ENCODE measurements at places on chromosomes 7 and 10.

- DNase-seq, result no peak
Observed at GRCh38 chr7:30263090-30263710, 21.2 kb upstream of the ZNRF2 start.

GRCh38 chr10:6044751-6045313, 17.3 kb downstream of the IL2RA start:
- DNase-seq, result no peak

GRCh38 chr7:123305840-123306375, 106.1 kb upstream of the SLC13A1 start:
- DNase-seq, result no peak

GRCh38 chr10:126964190-126964589, 59.0 kb downstream of the DOCK1 start:
- no peak for DNase-seq

DNA sequence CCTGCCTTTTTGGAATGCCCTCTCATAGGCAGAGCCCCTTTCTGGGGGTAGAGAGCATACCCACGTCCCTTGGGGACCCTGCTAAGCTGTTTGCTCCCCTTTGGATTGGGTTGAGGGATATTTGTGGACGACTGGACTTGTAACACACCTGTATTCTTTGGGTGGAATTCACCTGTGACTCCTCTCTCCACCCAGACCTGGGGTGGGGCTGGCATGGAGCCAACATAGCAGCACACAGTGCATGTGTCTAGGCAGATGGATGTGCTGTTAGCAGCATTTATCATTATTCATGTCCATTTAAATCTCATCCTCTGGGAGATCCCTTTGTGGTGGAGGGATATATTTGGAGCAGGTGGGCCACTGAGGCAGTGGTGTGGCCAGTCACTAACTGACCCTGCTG, 51.0 kb downstream of the CDH23 start:
- DNase-seq, result no peak

- no peak for DNase-seq
Observed at GRCh38 chr10:116073001-116073400, 200.0 kb downstream of the GFRA1 start.

GRCh38 chr10:3532644-3533043, 252.4 kb downstream of the KLF6 start:
- DNase-seq, result no peak

GRCh38 chr7:70341446-70341845, 743.2 kb downstream of the AUTS2 start:
- no peak for DNase-seq

DNA sequence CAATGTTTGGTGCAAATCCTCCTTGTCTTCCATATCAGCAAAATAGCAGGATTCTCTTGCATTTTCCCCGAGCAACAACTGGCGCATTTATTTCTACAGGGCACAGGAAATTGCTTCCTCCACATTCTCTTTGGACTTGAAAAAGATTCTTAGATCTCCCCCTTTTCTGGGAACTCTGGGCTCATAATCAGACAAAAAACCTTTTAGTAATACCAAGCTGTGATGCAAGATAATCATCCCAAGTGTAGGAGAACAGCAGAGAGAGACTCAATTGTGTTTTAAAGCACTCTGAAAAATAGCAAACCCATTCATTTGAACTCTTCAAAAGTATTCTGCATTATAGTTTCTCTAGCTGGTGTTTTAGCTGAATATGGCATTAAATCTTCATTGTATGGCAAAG, 419.6 kb upstream of the NPVF start:
- no peak for DNase-seq

DNA sequence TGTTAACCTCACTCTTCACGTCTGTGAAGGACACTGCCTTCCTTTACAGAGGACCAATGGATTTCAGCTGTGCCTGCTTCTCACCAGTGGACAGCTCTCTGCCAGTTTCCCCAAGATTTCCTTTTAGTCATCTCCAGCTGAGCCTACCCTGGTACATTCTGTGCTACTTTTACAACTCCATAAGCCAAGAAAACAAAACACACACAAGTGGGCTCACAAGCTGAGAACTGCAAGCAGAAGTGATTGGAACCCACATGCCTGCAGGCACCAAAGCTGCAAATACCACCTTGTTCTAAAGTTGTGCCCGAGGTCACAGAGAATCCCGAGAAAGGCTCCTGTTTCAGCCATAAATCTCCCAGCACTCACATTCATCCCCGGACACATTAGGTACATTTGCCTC, 636.8 kb downstream of the PHTF2 start:
- no peak for DNase-seq

- DNase-seq, result no peak
Observed at GRCh38 chr10:16429539-16429938, 7.3 kb upstream of the PTER start.

GRCh38 chr10:4485636-4486035, 340.4 kb upstream of the AKR1E2 start:
- no peak for DNase-seq

DNA sequence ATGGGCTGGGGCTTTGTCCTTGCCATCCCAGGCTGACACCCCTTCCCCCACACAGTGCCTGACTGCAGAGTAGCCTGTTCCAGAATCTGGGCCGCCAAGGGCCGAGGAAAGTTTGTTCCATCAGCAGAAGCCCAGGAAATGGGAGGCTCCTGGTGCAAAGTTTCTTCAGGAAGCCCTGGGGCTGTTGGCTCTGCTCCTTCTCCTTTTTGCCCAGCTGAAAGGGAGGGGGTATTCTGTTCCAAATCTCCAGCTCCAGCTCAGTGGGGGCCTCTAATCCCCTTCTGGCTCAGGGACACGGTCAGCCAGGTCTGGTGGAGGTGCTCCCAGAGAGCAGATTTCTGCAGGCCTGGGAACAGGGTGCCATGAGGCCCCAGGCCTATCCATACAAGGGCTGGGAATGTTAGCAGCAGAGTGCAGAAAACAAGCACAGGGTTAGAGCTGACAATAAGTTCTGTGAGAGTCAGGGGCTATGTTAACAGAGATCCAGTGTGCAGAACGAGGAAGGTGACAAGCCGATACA, 399.5 kb downstream of the RPS24 start:
- DNase-seq, result no peak

- DNase-seq, result no peak
Observed at GRCh38 chr10:61170594-61170993, 226.6 kb upstream of the RHOBTB1 start.

DNA sequence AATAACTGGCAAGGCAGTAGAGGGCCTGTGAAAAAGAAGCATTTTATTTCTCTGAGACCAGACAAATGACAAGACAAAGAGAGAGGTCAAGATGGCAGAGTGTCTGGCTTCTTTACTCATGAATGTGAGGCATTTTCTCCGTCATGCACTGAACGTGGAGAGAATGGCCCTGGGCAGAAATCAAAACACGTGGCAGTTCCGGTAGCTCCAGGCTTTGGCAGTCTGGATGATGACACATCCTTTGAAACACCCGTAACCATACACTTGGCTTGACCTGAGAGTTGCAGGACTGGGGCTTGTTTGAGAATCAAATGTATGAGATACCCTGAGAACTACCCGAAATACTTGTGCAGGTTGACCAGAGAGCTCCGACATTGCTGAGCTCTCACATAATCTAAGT, 537.6 kb downstream of the ACTR3B start:
- no peak for DNase-seq

GRCh38 chr10:71005337-71006305, 117.3 kb upstream of the PCBD1 start:
- no peak for DNase-seq

DNA sequence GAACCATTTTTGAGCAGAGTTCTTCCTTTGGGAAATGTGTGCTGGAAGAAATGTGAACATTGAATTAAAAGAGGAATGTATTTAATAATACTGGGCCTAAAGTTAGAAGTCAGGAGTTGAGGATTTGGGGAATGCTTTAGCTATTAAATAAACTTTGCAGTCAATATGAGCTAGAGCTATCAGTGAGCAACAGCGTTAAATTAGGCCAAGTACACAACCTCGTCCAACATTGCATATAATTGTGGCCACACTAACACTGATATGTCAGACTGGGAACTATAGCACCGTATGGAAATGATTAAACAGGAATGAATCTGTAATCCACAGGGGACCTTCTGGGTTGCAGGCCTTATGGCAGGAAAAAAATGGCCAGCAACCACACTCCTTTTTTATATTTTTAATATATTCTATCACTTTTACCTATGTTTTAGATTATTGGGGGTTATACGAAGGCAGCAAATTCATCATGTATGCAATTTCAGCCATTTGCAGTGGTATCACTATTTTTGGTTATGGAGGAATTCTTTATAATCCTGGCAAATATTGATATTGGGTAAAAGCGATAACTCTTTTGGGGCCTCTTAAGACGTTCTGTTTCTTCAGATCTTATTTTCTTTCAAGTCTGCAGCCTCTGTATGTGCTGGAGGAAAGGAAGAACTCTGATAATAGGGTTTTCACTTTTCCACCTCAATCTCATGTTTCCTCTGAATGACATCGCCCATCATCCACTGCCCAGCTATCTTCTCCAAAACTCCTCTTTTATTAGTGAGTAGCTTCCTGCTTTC, 236.3 kb upstream of the PLXDC2 start:
- no peak for DNase-seq

- no peak for DNase-seq
Observed at GRCh38 chr7:8064828-8065227, 96.2 kb downstream of the GLCCI1 start.

DNA sequence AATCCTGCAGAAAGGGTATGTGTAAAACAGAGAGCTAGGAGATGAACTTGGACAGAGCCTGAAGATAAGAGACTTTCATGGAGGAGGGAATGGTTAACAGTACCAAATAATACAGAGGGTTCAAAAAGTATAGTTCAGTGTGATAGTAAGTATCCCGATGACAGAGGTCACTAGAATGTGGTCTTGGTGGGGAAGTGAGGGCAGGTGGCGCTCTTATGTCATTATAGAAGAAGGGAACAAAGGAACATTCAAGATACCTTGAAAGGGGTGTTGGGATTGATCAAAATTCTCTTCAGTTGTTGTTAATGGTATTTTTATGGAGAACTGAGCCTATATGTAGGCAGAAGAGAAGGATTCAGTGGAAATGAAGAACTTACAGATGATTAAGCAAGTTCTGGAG, 312.5 kb downstream of the SUGCT start:
- no peak for DNase-seq

GRCh38 chr10:20977300-20977699, 80.2 kb upstream of the NEBL start:
- DNase-seq, result no peak

All from hematopoietic multipotent progenitor cell treated with erythropoietin and hydrocortisone succinate and interleukin-3 and kit ligand, for 8 days (in vitro differentiated cells).